Suppressor macrophage treated with lipopolysaccharide for 1 hour (primary cell): ENCODE measurements at places on chromosomes 6 and 20.

- DNase-seq, result no peak
These were observed 68.1 kb downstream of the LRRC1 start for GRCh38 chr6:53862662-53863462.

GRCh38 chr20:6708010-6708409, 59.5 kb upstream of the BMP2 start:
- no peak for DNase-seq

DNA sequence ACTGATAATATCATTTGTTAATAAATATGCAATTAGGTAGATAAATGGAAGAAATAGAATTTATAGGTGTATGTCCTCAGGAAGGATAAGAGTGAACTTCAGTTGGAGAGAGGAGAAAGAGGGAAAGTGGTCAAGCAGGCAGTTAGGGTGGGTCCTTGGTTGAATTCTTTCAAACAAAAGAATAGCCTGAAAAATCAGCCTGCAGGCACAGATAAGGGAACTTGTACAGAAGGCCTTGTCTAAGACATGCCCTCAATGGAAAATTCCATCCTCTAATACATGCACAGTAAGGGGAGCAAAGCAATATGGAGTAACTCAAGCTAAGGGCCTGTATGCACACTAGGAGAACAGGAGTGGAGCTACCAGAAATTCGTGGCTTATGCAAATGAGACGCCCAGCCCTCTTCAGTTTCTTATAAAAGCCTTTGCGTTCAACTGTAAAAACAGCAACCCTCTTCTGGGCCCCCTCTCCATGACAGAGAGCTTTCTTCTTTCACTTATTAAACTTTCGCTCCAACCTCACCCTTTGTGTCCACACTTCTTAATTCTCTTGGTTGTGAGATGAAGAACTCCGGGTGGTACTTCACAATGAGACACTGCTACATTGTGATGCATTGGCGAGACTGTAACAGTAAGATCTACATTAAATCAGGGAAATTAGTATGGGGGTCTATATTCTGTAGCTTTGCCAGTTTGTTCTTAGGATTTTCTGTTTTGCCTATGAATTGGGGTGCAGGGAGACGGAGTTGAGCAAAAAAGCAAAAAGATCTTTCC, 147.0 kb downstream of the HS3ST5 start:
- no peak for DNase-seq

DNA sequence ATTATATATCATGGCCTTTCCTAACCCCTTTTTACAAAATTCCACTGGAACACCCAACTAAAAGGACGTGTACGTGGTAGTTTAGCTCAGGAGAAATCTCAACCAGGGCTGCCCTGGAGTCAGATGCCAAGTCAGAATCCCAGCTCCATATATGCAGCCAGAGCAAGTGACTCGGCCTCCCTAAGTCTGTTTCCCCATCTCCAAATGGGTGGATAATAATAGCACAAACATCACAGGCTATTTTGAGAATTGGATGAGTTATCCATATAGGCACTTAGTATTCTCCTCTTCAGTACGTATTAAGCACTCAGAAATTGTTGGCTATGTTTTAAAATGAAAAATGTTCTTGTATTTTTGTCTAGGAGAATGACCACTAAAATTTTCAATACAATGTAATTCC, 481.5 kb downstream of the CD109 start:
- no peak for DNase-seq

GRCh38 chr6:125367036-125367782, 65.4 kb upstream of the HDDC2 start:
- no peak for DNase-seq

DNA sequence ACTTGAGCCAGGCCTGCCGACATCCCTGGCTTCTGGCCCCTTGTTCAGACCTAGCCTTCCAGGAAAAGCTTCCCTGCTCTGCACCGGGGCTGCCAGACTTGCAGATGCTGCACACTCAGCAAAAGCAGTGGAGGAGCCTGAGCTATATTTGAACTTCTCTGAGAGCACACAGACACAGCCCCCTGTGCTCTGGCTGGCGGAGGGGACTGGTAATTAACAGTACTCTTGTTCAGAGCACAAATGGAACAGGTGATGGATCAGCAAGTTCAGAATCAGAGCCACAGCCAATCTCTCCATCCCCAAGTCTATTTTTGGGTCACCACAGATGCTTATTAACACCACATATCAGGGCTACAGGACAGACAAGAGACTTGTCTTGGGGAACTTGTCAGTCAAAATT, 27.6 kb upstream of the RIMS4 start:
- no peak for DNase-seq

DNA sequence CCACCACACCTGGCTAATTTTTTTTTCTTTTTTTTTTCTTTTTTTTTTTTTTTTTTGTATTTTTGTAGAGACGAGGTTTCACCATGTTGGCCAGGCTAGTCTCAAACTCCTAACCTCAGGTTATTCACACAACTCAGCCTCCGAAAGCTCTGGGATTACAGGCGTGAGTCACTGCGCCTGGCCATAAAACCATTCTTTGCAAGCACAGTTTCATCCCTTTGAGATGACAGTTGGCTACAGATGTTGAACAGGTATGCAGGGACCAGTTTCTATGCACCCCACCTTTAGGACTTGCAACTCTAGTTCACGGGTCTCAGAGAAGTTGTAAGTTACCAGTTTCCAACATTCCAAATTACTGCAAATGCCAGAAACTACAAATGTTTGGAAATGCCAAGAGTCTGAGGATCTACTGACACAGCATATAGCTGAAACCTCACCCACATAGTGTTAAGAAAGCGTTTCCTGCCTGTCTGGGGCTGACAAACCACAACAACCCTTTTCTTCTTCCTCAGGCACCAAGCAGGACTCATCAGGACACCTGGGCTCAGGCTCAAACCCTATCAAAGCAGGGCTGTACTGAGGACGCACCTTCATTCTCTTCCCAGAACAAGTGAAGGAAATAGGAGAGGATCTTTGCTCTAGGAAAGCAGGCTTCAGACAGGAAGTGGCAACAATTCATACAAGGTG, 22.9 kb downstream of the ARHGAP18 start:
- DNase-seq, result peak; percentile 85

GRCh38 chr6:100300221-100300736, 164.4 kb downstream of the SIM1 start:
- DNase-seq, result no peak

- no peak for DNase-seq
These were observed 39.8 kb upstream of the SNAP25 start for GRCh38 chr20:10178727-10179313.

- DNase-seq, result no peak
These were observed 136.7 kb upstream of the EXOC2 start for GRCh38 chr6:829656-830055.

GRCh38 chr6:122753000-122753687, 26.4 kb upstream of the FABP7 start:
- no peak for DNase-seq

DNA sequence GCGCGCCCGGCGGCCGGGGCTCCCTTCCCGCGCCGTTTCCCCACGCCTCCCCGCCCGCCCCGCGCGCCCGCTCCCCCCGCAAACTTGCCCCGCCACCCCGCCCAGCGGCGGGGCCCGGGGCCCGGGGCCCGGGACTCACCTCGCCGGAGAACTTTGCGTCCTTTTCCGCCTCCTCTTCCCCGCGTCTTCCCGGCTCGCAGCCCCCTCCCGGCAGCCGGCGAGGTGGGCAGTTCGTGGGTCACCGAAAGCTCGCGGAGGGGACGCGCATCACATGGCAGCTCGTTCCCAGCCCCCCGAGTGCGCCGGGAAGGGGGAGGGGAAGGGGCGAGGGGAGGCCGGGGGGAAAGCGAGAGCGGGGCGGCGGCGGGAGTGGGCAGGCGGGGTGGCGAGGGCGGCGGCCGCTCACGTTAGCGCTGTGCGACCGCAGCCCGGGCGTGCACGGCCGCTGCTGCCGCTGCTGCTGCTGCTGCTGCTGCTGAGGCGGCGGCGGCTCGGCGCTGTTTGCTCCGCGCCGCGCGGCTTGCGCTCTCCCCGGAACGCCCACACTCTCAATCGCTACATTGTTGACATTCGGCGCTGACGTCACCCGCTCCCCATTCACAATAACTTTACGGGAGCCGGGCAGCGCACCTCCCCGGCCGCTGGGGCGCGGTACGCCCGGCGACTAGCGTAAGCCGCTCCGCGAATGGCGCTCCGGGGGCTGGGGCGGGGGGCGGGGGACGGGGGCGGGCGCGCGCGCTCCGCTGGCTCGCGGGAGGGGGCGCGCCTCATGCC, at the start of gene BACH2:
TSS of gene BACH2 (minus strand) at position 503 of the 774 bp plus-strand sequence. CDS start 287,999 bp downstream, outside the sequence.
- DNase-seq, result peak; percentile 97

DNA sequence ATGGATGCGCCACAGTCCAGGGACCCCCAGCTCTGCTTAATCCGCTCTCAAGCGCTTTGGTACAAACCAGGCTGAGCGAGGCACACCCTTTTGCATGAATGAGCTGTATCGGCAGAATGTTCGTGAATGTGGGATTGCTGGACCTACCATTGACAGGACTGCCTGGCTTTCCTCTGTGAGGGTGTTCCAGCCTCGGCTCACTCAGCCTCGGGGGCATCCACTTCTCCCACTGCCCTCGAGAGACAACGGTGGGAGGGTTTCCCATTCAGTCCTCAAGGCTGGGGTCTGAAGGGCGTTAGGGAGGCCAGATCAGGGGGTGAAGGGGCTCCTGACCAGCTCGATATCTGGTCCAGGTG, 17.4 kb downstream of the MDFI start:
- DNase-seq, result no peak

GRCh38 chr6:73823832-73824231, 127.8 kb downstream of the CD109 start:
- no peak for DNase-seq

DNA sequence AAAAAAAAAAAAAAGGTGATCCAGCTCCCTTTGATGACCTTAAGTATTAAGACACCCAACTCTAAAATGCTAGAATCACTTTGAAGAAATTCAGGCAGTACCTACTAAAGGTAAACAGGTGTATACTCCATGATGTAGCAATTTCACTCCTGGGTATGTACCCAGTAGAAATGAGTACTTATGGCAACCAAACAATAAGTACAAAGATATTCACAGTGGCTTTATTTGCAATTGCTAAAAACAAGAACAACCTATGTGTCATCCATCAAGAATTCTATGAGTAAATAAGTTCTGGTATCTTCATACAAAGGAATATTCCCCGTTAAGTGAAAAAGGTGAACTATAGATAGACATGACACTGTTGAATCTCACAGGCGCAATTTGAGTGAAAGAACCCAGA, 29.4 kb downstream of the MDGA1 start:
- DNase-seq, result no peak

DNA sequence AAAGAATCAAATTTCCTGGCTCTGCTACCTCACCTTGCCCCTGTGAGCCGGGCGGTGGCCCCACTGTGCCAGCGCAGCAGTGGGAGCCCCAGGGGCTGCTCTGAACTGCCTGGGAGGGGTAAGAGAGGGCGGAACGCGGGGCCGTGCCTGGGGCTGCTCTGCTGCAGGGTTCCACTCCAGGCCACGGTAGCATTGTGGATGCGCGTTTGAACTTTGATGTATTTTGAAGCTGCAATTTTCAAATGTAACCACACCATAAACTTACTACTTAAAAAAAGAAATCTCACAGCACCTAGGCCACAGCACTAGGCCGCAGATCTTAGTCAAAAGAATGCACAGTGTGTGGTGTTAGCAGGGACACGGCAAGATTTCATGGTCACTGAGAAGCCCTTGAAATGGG, 57.5 kb downstream of the PRDM1 start:
- DNase-seq, result no peak

- DNase-seq, result no peak
These were observed 75.7 kb downstream of the TTLL2 start for GRCh38 chr6:167400482-167401138.

GRCh38 chr20:50054626-50055511, 58.1 kb downstream of the UBE2V1 start:
- no peak for DNase-seq

GRCh38 chr20:63830841-63831588, at the start of gene ZBTB46:
ZBTB46 (minus strand) TSS chr20:63831264; CDS start chr20:63790757, 40,507 bp downstream.
- DNase-seq, result peak; percentile 97

DNA sequence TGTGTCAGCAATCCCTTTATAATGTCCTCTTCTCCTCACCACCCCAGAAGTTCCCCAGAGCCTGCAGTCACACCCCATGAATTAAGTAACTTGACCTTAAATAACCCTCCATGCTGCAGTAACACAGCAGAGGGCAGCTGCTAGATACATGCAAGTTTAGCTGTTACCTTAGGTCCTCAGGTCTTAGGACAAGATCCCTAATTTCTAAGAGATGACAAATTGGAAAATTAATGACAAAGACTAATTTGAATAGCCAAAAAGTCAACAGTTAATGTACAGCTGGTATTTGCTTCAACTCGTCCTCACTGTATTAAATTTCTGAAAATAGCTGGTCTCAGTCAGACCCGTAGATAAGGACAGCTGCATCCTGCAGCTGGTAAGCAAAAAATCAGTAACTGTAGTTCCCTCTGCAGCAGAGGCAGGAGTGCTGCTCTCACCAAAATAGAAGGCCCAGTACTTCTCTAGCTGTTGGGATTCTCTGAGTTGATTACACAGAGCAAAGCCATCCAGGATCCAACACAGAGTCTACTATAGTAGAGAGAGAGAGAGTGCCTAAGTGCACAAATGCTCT, 62.4 kb downstream of the TNFRSF21 start:
- peak; percentile 69 for DNase-seq

DNA sequence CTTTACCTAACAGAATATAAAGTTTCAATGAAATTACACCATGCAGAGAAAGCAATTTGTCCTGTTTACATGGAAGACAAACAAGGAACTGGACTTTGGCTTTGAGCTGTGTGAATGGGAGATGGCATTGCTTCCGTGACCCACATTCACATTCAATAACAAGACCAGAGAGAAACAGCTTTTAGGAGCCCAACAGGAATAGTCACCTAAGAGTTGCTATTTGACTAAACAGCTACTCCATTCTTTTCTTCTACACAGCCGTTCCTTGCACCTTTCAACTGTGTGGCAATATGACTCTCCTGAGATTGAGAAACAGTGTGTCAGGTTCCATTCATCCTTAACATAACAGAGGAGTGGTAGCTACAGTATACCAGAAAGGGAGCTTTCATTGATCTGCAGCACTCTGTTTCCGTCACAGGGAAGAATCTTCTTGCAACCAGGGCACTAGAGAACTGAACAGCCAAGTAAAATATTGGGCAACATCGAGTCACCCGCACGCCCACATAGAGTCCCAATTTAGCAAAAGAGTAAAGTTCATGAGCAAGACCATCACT, 355.1 kb downstream of the HAO1 start:
- DNase-seq, result peak; percentile 33

DNA sequence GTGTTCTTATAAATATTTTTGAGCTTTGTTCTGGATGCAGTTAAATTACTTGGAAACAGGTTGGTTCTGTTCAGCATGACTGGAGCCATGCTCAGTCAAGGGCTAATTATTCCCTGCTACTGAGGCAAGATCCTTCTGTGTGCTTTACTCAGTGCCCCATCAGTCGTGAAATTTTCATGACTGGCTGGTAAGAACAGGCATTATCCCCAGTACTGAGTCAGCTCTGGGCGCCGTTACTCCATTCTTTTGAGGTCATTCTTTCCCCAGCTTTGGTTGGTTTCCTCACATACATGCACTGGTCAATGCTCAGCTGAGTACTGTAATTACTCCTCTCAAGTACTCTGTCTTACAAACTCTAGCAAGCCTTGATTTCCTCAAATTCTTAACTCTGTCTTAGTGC, 71.3 kb downstream of the CDKAL1 start:
- no peak for DNase-seq

GRCh38 chr6:92166666-92167065, 1252.7 kb downstream of the EPHA7 start:
- DNase-seq, result no peak

- DNase-seq, result no peak
These were observed 8.9 kb upstream of the NR2E1 start for GRCh38 chr6:108156938-108157233.
